ENCODE measurements at places on chromosomes 7 and 10.

- DNase-seq = no peak
Observed at GRCh38 chr10:62459072-62459471, 84.9 kb downstream of the ZNF365 start.

DNA sequence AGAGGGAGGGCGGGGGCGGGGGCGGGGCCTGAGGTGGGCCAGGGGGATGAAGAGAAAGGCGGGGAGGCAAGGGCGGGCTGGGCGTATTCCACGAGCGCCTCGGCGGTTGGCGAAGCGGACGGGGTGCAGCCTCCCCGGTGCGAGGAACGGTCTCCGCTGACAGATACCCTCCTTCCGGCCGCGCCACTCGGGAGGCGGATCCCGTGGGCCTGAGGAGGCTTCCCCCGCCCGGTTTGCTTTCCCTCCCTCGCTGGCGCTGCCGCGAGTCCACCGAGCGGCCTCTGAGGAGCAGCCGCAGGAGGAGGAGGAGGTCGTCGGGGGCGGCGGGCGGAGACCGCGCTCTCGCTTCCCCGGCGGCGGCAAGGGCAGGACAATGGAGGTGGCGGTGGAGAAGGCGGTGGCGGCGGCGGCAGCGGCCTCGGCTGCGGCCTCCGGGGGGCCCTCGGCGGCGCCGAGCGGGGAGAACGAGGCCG lies at the start of gene TRIM24:
TSS of gene TRIM24 (plus strand) at position 84 of the 473 bp plus-strand sequence. CDS start at position 374, 290 bp downstream.
- peak; percentile 81 for DNase-seq

GRCh38 chr7:74002474-74003017 lies 25.4 kb upstream of the ELN start:
- DNase-seq = no peak

- no peak for DNase-seq
Observed at GRCh38 chr7:7799138-7799537, 80.7 kb upstream of the RPA3 start.

GRCh38 chr7:120164-120991 lies 72.0 kb upstream of the FAM20C start:
- no peak for DNase-seq

GRCh38 chr7:143902332-143902899 lies 440 bp upstream of the TCAF1 start:
- DNase-seq = no peak

GRCh38 chr10:74021248-74022055 lies 23.5 kb downstream of the VCL start:
- DNase-seq = no peak

DNA sequence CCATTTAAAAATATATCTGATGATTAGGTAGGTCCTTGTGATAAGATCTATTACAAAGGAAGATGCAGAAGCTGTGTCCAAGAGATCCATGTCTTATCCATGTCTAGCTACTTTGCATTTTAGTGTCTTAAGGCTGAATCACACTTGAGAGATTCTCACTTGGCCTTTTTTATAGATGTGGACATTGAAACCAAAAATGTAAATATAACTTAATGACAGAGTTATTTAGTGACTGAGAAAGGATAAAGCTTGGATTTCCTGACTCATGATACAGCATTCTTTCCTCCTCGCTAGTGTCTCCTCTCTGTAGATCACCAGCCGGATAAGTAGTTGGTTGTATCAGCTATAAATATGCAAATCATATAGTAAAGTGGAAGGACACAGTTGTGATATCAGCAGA lies 23.3 kb downstream of the INHBA start:
- no peak for DNase-seq

DNA sequence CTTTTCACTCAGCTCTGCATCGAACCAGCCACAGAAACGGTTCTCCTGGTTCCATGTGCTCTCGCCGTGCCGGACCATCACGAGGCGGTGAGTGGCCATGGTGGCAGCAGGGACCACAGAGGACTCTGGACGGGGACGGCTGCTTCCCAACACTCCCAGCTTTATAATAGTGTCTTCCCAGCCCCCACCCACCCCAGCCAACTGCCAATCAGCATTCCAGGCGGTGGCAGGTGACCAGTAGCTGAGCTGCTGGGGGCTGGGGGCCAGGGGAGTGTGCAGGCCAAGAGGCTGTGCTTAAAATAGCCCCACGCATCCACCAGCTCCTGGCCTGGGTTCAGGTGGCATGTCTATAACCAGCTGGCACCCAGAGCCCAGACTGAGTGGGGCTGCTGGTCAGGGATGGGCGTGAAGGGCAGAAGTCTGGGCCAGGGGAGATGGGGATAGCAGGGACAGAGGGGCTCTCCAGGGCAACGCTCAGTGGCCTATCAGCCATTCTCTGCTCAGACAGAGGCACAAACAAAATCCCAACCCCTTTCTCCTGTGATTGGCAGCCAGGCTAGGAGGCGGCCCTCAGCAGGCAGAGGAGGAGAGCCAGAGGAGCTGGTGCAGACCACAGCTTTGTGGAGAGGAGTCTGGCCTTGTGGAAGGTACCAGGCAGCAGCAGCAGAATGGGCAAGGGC lies at the start of gene PGAM2:
TSS of gene PGAM2 (minus strand) at position 137 of the 680 bp plus-strand sequence. CDS start at position 99, 38 bp downstream.
- no peak for DNase-seq

DNA sequence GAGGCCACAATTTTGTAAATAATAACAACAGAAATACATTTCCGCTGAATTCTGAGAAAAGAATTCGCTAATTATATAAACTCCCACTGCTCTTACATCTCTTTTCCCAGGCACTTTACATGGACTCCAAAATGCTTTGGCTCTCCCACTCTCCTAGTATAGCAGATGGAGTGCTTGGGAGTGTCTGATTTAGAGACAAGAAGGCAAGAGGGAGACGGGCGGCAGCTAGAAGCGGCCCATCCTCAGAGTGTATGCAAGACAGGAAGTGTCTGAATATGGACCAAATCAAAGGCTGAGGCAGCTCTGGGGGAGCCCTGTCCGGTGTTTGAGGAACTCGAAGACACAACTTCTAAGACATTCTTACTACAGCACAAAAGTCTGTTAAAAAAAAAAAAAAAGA lies 212.1 kb downstream of the GFRA1 start:
- no peak for DNase-seq

All from stimulated activated effector memory CD8-positive, alpha-beta T cell treated with anti-CD3 and anti-CD28 coated beads, Interleukin-12 subunit alpha, Interleukin-12 subunit beta, amount 100 ng/mL, for 72 hours (primary cell).